ENCODE measurements at places on chromosomes 1 and 21.

GRCh38 chr1:16180291-16180824 lies 24.5 kb upstream of the EPHA2 start:
- DNase-seq = no peak

DNA sequence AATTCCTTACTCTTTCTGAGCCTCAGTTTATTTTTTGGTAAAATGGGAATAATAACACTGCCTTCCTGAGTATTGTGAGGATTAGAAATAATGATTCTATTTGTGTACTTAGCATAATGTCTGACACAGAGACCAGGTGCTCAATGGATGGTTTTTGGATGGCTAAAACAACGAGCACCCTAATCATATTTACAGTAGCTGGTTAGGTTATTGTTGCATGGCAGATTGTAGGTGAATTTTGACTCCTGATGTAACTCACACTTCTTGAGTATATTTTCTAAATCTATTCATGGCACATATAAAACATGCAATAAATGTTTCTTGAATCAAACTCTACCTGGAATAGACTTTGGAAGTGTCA lies 11.9 kb upstream of the DUSP10 start:
- no peak for DNase-seq

DNA sequence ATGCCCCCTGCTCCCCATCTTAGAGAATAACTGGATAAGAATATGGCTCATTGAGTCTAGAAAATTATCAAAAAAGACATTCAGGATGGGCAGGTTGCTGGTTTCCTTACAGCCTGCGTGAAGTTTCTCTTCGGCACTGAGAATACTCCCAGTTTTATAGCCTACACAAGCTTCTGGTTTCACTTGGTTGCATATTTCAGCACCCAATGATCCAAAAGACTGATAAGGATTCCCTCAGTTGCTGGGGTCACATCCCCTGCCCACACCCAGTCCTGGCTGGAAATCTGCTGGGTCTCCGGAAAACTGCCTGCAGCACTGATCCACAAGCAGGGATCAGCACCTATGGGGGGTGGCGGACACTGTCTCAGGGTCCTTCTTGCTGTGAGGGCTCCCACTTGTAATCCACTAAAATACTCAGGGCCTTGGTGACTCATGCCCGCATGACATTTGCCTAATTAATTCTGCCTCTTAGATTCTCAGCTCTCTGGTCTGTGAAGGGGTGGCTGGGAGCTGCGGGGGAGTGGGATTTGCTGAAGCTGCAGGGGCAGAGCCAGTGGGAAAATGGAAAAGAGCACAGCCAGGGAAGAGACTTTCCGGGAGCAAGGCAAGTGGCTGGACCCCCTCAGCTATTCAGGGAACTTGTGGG lies 142.5 kb downstream of the ZNF648 start:
- DNase-seq = no peak

GRCh38 chr1:119080586-119080985 lies 59.9 kb downstream of the WARS2 start:
- no peak for DNase-seq

DNA sequence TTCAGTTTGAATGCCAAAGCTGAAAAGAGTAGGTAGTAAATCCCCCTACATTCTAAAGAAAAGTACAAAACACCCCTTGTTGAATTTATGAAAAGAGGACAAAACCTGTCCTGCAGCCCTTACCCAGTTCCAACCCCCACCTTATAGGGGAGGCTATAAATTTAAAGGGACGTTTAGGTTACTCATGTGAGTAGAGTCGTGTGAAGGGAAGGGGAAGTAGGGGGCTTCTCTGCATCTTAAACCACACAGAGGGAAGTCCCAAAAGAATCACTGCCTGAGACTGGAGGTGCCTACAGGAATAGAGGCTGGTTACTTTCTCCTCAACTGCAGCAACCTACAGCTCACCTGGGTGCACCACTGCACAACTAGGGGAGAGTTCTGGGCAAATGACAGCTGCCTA lies 36.7 kb upstream of the KIRREL1 start:
- no peak for DNase-seq

DNA sequence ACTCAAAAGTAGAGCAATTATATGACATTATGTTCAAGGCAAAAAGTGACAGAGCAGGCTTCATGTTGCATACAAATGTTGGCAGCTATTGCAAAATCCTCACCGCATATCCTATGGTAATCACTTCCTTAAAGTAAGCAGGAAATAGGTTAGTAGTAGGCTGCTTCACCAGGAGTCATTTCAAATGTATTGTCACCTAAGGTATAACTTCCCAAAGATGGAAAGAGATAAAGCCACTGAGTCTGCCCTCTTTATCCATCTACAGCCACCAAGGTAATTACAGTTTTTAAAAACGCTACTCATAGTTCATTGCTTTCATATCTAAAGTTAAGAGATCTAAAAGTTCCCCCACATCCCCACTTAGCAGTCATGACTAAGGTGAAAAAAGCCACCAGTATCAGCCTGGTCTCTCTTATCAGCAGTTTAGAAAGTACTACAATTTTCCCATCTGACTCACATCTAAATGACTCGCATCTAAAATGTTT lies 31.6 kb upstream of the UBE2U start:
- no peak for DNase-seq

DNA sequence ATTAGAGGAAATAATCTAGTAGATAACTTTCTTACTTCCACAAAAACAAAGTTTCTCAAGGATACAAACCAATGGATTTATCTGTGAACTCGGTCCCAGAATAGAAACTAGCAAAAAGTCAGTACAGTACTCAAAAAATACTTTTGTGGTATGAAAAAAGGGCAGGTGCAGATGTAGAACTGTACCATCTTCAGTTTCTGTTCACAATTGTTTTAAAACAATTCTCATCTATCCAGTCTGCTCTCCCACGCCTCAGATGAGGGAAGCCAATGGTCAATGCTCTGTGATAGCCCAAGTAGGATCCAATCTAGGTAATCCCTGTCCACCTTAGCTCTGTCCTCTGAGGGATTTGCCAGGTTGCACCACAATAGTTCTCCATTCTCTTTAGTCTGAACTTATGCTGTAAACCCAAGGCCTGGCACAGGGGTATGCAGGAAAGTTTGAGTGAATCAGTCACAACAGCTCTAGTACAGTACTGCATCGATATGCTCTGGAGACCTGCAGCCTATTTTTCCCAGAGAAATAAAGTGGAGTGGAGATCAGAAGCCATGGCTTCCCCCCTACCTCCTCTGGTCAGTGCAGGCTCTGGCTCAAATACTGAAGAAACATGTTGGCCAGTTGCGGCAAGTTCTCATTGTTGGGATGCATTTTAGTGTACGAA lies 1.4 kb downstream of the KTI12 start:
- DNase-seq = no peak

- no peak for DNase-seq
Measured at GRCh38 chr1:114468047-114468446, 43.0 kb downstream of the TRIM33 start.

DNA sequence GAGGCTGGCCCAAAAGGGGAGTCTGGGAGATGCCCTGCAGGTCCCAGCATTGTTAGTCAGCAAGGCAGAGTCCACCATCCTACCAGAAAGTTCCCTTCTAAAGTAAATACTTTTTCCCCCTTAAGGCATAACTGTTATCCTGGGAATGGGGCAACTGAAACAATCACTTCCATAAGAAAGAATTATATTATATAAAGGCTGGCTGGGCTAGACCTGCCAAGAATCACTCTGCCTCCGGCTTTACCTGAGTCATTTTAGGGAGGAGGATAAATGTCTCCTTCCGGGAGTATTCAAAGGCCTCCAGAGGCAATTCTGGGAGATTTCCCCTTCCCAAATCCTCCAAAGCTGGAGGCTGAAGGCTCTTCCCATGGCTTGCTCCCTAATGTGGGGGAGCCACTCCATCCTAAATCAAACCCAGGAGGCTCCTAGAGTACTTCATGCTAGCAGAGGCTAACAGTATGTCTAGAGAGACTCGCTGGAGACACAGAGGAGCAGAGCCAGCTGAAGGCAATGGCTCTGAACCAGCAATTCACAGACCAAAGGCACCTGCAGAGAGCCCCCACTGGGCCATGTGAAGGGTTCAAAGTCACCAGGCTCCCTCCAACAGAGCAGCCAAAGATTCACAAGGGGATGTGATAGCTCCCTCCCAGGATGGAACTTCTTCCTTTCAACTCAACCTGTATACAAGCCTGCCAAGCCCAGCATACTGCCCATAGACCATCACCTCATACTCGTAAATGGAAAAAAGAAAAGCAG lies 116.0 kb downstream of the ASTN1 start:
- DNase-seq = no peak

DNA sequence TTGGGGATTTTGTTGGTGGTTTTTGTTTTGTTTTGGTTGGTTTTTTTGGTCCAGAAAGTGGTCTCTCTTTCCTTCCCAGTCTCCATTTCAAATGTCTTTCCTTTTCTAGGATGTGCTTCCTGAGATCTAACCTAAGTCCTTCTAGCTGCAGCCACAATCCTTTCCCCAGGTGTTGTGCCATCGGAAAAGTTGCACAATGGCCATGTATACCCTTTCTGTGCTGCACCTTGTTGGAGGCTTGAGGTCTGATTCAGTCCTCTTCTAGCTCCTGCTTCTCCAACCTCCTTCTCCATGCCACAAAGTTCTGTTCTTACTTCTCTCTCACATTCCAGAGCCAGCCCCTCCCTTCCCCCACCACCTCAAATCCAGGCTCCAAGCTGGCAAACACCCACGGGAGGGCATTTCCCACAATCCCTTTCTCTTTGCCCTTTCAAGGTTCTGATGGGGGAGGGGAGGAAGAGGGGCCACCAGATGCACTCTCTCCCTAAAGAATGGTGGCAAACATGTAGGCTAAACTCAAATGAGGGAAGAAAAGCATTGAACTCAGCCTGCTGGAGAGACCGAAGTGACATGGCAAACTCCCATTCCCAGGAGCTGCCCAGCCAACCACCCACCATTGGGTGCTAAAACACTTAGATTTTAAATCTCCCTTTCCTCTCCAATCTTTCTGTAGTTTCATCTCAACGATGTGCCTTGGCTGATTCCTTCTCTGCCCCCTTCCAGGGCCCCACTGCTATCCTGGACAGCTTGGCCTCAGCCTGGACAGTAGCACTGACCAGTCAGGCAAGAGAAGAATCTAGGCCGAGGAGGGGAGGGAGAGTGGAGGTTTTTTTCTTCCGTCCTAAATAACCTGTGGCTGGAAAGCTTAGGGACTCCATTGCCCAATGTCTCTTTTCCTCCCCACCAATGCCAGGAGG lies 2.9 kb downstream of the KCNJ10 start:
- no peak for DNase-seq

DNA sequence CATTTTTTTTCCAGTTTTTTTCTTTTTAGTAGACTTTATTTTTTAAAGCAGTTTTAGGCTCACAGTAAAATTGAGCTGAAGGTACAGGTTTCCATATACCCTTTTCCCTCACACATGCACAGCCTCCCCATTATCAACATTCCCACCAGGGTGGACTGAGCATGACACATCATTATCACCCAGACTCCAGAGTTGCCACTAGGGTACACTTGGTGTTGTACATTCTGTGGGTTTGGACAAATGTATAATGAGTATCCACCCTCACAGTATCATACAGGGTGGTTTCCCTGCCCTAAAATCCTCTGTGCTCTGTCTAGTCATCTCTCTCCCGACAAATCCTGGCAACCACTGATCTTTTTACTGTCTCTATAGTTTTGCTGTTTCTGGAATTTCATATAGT lies 3.0 kb upstream of the AIM2 start:
- no peak for DNase-seq

- DNase-seq = no peak
Measured at GRCh38 chr1:57401671-57402070, 22.2 kb downstream of the DAB1 start.

DNA sequence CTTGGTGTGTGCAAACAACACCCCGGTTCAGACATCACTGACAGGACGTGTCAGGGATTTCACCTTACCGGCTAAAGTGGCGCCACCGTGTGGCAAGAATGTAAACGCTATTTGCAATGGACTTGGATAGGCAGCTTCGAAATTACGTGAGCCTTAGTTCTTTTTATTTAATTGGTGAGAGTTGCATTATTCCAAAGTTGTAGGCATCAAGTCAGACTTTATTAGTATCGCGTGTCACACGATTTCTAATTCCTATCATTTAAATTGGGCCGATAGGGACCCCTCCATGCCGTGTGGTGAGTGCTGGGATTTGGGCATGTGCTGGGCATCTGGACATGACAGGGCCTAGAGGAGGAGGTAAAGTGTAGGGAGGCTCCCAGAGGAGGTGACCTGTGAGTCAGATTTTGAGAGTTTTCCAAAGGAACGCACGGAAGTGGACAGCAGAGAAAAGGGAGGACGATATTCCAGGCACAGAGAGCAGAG lies 14.5 kb upstream of the CPT2 start:
- DNase-seq = no peak

GRCh38 chr1:14486401-14487201 lies 111.9 kb upstream of the KAZN start:
- no peak for DNase-seq

DNA sequence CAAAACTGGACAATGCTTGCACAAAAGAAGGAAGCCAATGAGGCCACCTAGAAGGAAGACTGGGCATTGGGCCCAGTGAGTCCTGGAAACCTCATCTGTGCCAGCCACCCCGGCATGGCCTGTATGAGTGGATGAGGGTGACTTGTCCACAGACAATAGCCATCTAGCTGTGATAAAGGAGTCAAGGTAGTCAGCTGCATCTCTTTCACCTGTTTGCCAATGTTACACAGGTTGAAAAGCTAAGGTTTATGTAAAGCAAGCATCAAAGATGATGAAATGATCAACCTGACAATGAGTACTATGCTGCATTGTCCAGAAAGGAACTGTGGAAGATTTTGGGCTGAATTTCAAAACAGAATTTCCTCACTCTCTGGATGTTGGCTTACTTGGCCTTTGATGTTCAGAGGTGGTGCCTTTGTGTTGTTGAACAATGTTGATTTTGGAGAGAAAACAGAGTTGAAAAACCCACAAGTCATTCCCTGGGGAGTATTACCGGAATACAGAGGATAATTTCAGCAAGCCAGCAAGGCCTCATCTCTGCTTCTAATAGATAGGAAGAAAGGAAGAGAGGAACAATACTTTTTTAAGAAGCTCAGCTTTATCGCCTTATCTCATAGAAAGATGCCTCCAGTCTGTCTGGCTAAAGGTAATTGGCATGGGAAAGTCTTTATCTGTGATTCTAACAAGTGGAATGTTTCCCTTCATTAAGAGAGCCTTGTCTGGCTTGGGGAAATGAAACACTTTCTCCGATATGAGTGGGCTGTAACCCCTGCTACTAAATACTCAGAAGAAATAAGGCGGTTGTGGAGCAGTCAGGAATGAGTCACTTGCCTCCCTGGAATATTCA lies 11.4 kb upstream of the SELE start:
- DNase-seq = no peak

- no peak for DNase-seq
Measured at GRCh38 chr1:199197695-199198094, 558.9 kb downstream of the PTPRC start.

GRCh38 chr21:37073417-37074196 lies 553 bp downstream of the TTC3 start:
- peak; percentile 92 for DNase-seq

- peak; percentile 81 for DNase-seq
Measured at GRCh38 chr1:8274352-8274751, 43.6 kb upstream of the SLC45A1 start.

DNA sequence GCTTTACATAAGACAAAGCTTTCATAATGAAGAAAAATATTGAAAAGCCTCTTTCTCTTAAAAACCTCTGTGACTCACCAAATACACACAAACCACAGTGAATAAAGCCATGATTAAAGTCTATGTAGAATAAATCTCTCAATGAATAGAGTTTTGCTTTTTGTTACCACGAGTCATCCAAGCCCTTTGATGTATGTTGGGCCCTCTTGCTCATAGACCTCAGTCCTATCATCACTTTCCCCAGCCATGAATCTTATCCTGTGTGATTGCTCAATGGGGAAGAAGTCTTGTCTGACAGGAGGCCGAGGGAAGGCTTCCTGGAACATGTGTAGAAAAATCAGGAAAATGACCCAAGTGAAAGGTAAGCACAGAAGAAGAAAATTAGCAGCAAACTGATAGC lies 60.8 kb downstream of the NGF start:
- no peak for DNase-seq

Measured in spinal cord (tissue), 10 donors.